Upper lobe of right lung (tissue), 1 donor: ENCODE measurements at places on chromosomes 3 and 15. TPM values are rescaled to one million over a fixed set of nuclear protein-coding genes. Genes with fewer than 3 reads are reported as not detected.

The GHRL gene
- 2.2 TPM for total RNA-seq

The P2RY12 gene
- total RNA-seq: 3.1 TPM

The CA12 gene
- 6.7 TPM for total RNA-seq

The DUOXA2 gene
- not detected for total RNA-seq

The INSYN1 gene
- total RNA-seq: 6.2 TPM

The PLA2G4E gene
- 1.5 TPM for total RNA-seq

The TRPM7 gene
- total RNA-seq: 44.3 TPM

The CMC1 gene
- total RNA-seq: 17.8 TPM

The NMNAT3 gene
- total RNA-seq: 4.6 TPM

The SEMA5B gene
- total RNA-seq: 2.3 TPM

The ENTPD3 gene
- total RNA-seq: 3.7 TPM

The BCHE gene
- total RNA-seq: 6.8 TPM

The TAMM41 gene
- total RNA-seq: 13.0 TPM

The KLHL40 gene
- not detected for total RNA-seq

The EFCAB12 gene
- 0.55 TPM for total RNA-seq

The IGSF10 gene
- total RNA-seq: 32.4 TPM

The CEMIP gene
- 17.3 TPM for total RNA-seq

The HTR3C gene
- not detected for total RNA-seq

The CCR9 gene
- total RNA-seq: not detected

The ZNF385D gene
- total RNA-seq: 9.4 TPM

The TUBGCP5 gene
- total RNA-seq: 19.2 TPM

The FSTL1 gene
- 221 TPM for total RNA-seq

The MANF gene
- total RNA-seq: 80.3 TPM

The CPNE9 gene
- 0.90 TPM for total RNA-seq

The ALCAM gene
- total RNA-seq: 202 TPM

The TMEM108 gene
- 15.4 TPM for total RNA-seq

The SMCO1 gene
- total RNA-seq: not detected

The ITGA11 gene
- 7.1 TPM for total RNA-seq

The GOLGB1 gene
- total RNA-seq: 57.0 TPM

The GOLGA6L7 gene
- total RNA-seq: not detected

The ACAD9 gene
- total RNA-seq: 43.0 TPM

The CCDC33 gene
- total RNA-seq: not detected

The CHST14 gene
- 14.1 TPM for total RNA-seq

The CKMT1B gene
- total RNA-seq: 0.84 TPM

The C3orf70 gene
- total RNA-seq: 4.1 TPM

The SH3GL3 gene
- 3.4 TPM for total RNA-seq

The SLC30A4 gene
- total RNA-seq: 6.7 TPM

The UCN2 gene
- not detected for total RNA-seq

The TRAT1 gene
- 1.1 TPM for total RNA-seq

The MYO5C gene
- total RNA-seq: 80.0 TPM

The PCSK6 gene
- total RNA-seq: 16.6 TPM

The POLQ gene
- 0.55 TPM for total RNA-seq

The ABI3BP gene
- total RNA-seq: 207 TPM
